ENCODE measurements at places on chromosomes 4 and X.

DNA sequence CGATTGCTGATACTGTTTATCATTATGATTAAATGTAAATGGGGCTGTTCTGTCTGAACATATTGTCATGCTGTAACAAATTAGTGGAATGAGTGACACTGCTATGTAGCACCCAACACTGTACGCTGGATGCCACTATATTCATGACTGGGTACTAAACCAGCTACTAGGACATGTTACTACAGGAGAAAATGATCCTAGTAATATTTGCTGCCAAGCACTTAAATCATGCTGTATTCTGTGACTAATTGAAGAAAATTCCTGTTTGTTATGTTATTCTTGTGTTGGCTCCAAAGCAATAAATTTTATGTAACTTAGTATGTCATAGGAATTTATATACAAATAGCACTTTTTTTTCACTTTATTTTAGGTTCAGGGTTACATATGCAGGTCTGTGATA lies 804.2 kb downstream of the CENPC start:
- no peak for DNase-seq

DNA sequence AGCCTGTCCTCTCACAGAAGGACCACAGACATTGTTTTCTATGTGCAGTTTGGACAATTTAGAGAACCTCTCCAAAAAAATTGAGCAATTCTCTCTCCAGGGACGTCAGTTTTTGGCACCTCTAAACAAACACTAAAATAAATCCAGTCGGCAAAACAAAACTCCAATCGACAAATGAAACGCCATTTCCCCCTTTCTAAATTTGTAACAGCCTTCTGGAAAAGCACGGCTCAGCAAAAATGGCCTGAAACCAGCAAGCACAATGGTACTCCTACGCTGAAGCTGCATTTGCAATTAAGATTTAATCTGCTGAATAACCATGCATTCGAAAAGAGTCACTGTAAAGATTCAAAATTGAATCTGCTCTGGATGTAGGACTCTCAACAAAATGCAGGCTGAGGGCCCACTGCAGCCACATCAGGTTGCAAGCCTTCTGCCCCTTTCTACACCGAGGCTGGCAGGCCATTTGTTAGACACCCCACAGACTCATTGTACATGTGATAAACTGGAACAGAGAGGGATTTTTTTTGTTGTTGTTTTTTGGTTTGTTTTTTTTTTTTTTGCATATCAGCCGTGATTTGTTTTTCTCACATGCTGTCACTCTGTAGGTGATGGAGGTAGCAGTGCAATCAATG lies 79.9 kb upstream of the MAP3K15 start:
- no peak for DNase-seq

DNA sequence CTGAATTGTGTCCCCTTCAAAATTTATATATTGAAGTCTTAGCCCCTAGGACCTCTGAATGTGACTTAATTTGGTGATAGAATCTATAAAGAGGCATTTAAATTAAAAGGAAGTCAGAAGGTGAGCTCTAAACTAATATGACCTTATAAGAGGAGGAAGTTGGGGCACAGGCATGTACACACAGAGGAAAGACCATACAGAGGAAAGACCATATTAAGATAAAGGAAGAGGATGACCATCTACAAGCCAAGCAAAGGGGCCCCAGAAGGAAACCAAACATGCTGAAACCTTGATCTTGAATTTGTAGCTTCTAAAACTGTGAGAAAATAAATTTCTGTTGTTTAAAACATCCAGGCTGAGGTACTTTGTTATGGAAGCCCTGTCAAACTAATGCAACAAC lies 26.9 kb upstream of the CYBB start:
- DNase-seq = no peak

GRCh38 chr4:167966143-167966542 lies 126.2 kb upstream of the ANXA10 start:
- DNase-seq = no peak

DNA sequence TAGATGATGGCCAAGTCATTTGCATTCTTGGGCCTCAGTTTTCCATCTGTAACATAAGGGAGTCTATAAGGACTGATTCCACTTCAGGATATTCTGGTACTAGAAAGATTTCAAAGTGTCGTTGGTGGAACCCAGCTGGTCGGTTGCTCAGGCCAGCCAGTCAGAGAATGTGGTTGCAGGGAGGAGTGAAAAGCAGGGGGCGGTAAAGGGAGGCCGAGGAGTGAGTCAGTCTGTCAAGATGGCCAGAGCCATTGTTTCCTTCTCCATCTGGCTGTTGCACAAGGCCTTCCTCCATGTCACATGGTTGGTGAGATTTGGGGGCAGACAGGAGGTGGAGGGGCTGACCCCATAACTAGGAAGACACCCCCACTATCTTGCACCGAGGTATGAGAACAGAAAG lies 38.2 kb downstream of the STARD8 start:
- DNase-seq = no peak

GRCh38 chrX:9845578-9845952 lies 59.3 kb downstream of the SHROOM2 start:
- DNase-seq = no peak

DNA sequence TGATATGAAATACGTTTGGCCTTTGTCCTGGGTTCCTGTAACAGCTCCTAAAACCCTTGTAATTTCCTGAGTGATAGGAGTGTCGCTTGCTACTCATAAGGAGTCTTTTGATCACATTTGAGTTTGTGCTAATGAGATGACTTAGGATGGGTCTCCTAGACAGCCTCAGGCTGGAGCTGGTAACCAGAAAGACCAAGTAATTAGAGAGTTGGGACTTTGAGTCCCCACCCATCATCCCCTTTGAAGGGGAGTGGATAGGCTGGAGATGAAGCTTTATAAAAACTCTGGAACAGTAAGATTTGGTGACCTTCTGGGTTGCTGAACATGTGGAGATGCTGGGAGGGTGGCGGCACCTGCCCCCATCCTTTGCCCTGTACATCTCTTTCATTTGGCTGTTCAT lies 2.9 kb downstream of the SEC24B start:
- DNase-seq = no peak

GRCh38 chr4:48380583-48381167 lies 39.3 kb downstream of the SLAIN2 start:
- no peak for DNase-seq

DNA sequence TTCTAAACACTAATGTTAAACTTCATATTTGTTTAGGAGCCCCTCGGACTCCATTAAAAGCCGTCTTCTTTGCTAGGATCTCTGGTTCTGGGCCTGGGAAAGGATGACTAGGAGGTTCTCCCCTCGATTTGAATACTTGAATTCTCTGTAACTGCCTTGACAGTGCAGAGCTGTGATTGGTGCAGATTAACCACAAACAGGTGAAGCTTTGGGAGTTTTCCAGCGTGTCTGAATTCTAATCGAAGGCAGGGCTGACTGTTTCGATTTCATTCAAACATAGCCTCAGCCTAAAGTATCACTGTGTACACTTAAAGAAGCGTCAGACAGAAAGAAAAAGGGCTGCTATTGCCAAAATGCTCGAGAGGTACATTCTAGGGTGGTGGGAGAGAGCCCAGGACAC lies 29.0 kb downstream of the TFDP3 start:
- no peak for DNase-seq

DNA sequence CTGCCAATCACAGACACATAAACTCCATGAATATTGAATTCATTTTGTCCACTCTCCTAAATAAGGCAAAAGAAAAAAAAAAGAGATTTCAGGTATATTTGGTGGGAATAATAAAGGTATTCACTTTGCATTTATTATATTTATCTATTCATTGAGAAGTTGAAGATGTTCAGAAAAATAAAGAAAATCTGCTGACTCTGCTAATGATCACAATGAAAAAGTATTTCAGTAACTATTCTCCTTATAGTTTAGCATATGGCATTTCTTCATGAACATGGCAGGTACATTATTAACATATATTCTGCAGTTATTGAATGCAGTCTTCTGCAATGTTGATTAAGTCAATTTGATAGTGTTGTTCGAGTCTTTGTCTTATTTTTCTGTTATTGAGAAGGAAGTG lies 202.5 kb upstream of the ANKRD50 start:
- DNase-seq = no peak

GRCh38 chr4:27844376-27844775 lies 983.7 kb downstream of the STIM2 start:
- no peak for DNase-seq

DNA sequence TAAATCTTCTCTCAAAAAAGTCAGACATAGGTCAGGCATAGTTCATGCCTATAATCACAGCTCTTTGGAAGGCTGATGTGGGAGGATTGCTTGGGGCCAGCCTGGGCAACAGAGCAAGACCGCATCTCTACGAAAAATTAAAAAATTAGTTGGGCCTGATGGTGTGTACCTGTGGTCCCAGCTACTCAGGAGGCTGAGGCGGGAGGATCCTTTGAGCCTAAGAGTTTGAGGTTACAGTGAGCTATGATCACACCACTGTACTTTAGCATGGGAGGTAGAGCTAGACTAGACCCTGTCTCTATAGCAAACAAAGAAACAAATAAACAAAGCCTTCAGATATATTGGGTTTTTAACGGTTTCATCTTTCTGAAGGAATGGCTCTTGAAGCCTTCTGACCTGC lies 62.2 kb downstream of the DIPK2B start:
- DNase-seq = no peak

DNA sequence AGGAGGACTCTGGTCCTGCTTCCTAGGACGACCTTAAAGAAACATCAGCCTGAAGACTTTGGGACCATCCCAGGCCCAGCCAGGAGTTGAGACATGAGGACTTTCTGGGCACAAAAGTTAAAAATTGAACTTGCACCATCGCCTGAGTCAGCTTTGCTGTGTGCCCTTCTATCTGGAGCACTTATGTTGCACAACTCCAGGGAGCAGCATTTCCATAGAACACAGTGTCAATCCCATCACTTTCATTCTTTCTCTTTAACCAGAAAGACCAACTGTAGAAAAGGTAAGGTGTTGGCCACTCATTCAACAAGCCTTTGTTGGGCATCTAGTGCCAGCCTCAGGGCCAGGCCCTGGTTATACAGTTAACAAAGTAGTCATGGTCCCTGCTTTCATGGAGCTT lies 8.6 kb upstream of the CLDN24 start:
- DNase-seq = no peak

DNA sequence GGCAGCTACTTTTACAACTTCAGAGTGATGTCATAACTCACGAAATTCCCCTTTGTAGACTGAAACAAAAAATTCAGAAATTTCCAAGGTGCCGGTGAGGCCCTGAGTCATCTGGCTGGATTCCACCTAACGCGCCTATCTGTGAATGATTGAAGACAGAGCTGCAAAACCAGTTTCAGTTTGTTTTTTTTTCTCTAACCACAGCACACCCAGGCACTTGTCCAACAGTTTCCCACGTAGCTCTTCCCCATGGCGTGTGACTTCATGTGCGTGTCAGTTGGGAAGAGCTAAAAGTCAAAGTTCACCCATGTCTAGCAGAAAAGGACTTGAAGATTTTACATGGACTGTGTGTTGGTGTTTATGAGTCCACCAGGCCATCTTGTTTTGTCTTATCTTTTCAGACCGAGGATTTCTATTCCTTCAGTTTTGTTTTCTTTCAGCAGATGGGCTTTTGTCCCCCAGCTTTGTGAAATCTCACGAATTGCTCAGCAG lies 16.4 kb downstream of the TCEANC start:
- peak; percentile 61 for DNase-seq

DNA sequence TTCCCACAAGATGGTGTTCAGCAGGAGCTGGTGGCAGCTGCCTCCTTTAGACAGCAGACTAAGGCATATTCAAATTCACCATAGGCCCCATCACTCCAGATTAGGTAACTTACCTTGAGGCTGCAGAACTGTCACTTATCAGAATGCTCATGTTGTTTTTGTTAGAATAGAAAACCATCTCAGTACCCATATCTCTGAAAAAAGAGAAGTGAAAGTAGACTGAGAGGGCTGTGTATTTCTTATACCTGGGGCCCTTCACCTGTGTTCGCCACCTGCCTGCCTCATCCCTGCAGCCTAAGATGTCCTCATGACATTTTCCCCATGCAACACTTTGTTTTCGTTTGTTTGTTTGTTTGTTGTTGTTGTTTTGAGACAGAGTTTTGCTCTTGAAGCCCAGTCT lies 32.9 kb upstream of the SPRY1 start:
- DNase-seq = no peak

GRCh38 chr4:184370711-184371389 lies 103.5 kb downstream of the IRF2 start:
- DNase-seq = no peak

DNA sequence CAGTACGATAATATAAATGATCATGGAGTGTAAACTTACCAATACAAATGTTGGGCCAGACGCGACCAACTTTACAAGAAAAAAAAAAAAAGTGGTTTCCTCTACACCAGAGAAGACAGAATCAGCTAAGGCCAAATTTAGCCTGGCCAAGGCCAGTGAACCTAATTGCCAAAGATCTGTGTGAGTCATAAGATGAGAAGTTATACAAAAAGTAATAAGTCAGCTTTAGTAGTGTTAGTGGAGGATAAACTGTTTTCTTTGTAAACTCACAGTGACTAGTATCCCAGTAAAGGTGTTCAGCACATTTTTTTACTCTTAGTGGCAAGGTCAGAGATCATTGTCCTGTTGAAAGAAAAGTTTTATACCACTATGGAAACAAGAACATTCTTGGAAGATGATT lies 531.4 kb upstream of the TECRL start:
- DNase-seq = no peak

DNA sequence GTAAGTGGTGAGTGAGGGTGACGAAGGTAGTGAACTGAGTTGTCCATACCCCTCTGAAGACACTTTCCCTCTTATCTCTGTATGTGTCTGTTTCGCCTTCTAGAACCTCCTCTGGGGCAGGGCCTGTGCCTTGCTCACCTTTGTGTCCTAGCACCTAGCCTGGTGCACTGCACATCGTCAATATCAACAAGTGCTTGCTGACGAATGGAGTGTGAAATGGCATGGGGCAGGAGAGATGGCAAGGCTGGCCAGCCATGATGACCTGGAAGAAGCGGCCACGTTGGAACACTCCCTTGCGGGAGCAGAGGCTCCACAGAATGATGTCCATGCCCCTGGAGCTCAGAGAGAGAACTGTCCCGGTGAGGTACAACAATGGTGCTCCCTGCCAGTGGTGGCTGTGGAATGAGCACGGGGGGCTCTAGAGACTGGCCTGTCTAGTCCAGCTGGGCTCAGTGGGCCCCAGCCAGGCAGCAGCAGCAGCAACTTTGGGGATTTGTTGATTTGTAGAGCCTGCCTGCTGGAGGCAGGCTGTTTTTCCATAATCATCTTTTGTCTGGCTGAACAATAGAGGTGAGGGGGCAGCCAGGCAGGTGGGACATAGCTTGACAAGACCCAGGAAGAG lies 112.2 kb upstream of the PJA1 start:
- DNase-seq = no peak

GRCh38 chrX:19660604-19661255 lies 145.4 kb upstream of the MAP3K15 start:
- no peak for DNase-seq

DNA sequence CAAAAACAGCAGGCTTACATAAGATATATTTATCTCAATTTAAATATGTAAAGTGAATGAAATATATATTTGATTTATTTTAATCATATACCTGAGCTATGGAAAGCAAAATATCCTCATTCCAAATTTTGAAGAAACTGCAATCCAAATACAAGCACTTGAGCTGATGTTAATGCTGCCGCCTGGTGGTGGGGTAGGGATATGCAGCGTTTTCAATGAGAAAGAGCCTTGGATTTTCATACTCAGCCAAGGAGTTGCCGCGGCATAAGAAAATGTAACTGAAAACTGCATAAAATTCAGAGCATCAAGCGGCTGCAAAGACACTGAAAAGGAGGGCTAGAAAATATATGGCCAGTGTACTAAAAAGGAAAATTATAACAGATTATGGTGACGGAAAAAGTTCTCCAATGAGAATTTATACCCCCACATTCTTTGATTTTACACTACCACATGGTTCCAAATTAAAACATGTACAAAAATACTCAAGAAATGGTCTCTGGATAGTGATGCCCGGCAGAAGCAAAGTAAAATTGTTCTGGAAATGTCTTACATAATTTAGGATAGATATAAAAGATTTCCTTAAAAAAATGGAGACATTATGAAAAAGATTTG lies 660.3 kb upstream of the PITX2 start:
- peak; percentile 18 for DNase-seq
